Stimulated activated CD4-positive, alpha-beta T cell treated with anti-CD3 and anti-CD28 coated beads, Interleukin-15, amount 100 ng/mL, for 1 hour (primary cell): ENCODE measurements at places on chromosomes 4 and X.

- no peak for DNase-seq
Measured at GRCh38 chrX:78922754-78923153, 22.4 kb upstream of the P2RY10 start.

DNA sequence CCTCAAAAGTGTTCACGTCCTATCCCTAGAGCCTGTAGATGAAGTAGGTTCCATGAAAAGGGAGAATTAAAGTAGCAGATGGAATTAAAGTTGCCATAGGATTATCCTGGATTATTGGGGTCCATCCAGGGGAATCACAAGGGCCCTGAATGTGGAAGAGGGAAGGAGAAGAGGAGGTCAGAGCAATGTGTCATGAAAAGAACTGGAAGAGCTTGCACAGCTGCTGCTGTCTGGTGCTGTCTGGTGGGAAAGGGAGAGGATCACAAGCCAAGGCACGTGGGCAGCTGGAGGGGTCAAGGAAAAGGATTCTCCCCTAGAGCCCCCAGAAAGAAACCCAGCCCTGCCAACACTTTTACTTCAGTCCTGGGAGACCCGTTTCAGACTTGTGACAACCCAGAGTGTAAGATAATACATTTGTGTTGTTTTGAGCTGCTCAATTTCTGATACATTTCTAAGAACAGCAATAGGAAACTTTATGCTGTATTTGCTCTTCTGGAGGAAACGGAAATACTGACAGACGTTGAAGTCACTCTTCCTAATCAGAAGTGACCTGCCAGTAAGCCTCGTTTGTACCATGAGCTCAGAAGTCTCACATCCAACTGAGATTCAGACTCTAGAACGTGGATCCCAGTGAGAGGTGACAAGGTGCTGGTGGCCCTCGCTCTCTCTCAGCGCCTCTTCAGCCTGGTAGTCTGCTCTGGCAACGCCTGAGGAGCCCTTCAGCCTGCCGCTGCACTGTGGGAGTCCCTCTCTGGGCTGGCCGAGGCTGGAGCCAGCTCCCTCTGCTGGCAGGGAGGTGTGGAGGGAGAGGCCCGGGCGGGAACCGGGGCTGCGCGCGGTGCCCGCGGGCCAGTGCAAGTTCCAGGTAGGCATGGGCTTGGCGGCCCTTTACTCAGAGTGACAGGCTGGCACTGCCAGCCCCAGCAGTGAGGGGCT lies 34.7 kb upstream of the ENPP6 start:
- DNase-seq, result no peak

DNA sequence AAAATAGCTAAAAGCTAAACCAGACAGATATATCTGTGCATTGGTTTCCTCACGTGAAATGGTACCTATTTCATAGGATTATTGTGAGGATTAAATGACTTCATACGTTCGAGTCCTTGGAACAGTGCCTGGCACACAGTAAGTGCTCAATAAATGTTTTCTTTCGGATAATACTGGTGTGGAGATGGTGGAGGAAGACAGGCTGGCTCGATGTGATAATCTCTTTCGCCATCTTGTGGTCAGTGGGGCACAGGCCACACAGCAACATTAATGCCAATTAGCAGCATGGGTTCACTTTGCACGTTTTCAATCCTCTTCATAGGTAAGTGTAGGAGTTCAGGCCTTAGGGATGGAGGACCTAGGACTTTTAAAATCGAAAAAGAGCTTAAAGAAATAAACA lies 9.3 kb downstream of the PAGE4 start:
- no peak for DNase-seq

GRCh38 chrX:34654696-34655490 lies 2.2 kb downstream of the TMEM47 start:
- DNase-seq, result no peak

DNA sequence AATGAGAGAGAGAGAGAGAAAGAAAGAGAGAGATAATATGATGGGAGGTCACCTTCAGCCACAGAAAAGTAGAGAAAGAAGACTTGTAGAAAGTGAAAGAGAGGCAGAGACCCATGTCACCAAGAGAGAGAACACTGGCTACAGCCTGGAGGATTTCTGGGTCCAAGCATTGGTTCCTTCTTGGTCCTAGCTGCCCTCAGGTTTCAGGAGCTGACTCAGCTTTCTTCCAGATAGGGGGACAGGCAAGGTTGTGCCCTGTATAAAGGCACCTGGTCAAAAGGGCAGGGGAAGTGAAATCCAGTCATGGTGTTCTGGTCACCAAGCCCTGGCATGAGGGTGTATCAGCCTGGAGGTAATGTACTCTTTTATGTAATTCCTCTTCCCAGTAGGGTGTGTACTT lies 47.5 kb upstream of the XK start:
- DNase-seq, result no peak

DNA sequence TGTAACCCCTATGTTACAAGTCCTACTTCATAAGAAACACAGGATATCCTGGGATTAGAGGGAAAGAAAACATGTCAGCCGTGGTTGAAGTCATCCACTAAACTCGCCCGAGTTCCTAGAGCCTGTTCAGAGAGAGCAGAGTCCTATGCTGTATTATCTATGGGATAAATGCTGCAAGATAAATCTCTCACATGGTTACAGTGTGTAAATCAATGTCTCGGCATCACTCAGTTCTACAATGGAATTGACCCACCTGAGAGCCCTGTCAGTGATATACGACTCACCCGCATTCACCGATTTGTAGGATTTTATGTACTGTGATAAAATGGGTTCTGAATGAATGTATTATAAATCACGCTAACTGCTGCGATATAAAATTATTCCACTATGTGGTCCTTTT lies 127.8 kb upstream of the ANXA3 start:
- no peak for DNase-seq

- DNase-seq, result no peak
Measured at GRCh38 chrX:131818297-131818936, 204.7 kb upstream of the STK26 start.

DNA sequence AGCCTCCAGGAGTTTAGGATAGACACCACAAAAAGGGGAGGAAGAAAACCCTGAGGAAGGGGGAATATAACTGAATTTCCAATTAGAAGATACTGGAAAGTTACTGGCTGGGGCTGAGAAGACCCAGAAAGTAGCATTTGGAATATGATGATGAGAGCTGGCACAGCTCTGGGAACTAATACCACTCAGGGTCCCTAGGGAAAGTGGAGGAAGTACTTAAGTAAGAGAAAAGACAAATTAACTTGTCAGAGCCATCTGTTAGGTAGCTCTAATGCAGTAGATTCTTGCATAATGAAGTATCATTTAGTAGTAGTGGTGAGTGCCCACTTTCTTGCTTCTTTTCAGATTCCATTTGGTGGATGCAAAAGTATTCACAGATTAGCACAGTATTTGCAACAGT lies 90.8 kb upstream of the TSPAN5 start:
- no peak for DNase-seq

- DNase-seq, result no peak
Measured at GRCh38 chr4:46390355-46391058, 579 bp upstream of the GABRA2 start.

- DNase-seq, result no peak
Measured at GRCh38 chr4:122480655-122481487, 24.3 kb upstream of the IL2 start.

DNA sequence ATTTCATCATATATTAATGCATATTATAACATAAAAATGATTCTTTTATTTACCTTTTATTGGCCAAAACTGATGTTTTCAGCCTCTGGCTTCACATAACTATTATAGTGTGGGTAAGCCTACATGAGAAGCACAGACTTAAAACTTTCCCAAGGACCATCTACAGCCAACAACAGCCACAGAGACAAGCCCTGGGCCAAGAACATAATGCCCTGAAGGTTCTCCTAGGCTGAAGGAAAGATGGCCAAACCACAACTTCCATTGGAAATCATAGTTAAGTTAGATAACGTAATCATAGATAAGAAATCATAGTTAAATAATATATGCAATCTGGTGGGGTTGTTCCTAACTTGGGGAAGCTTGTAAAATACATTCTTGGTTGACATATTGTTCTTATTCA lies 280.0 kb upstream of the EMCN start:
- no peak for DNase-seq

- DNase-seq, result no peak
Measured at GRCh38 chr4:11415409-11416070, 13.2 kb downstream of the HS3ST1 start.

DNA sequence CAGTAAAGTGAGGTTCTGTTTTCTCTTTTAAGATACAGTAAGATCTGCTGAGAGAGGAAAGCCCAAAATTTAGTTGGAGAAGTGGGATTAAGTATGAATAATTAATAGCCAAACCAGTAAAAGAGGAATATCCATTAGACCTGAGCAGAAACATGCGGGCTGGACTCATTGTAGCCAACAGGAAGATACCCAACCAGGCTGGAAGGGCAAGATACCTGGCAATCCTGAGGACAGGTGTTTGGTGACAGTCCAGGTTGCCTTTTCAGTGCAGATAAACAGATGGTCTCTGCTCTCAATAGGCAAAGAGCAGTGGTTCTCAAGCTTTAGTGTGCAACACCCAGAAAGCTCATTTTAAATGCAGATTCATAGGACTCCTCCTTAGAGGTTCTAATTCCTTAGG lies 980.8 kb upstream of the GRID2 start:
- DNase-seq, result no peak

DNA sequence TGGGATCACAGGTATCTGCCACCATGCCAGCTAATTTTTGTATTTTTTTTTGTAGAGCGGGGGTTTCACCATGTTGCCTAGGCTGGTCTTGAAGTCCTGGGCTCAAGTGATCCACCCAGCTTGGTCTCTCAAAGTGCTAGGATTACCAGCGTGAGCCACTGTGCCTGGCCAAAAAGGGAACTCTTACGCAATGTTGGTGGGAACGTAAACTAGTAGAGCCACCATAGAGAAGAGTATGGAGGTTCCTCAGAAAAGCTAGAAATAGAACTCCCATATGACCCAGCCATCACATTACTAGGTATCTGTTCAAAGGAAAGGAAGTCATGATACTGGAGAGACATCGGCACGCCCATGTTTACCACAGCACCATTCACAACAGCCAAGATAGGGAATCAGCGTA lies 85.9 kb downstream of the PRKX start:
- DNase-seq, result no peak

DNA sequence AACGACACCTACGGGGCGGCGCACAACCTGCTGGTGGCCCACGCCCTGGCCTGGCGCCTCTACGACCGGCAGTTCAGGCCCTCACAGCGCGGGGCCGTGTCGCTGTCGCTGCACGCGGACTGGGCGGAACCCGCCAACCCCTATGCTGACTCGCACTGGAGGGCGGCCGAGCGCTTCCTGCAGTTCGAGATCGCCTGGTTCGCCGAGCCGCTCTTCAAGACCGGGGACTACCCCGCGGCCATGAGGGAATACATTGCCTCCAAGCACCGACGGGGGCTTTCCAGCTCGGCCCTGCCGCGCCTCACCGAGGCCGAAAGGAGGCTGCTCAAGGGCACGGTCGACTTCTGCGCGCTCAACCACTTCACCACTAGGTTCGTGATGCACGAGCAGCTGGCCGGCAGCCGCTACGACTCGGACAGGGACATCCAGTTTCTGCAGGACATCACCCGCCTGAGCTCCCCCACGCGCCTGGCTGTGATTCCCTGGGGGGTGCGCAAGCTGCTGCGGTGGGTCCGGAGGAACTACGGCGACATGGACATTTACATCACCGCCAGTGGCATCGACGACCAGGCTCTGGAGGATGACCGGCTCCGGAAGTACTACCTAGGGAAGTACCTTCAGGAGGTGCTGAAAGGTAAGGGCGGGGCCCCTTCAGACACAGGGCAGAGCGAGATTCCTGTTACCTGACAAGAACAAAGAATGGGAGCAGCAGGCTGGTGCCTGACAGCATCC lies 11.7 kb downstream of the RPL9 start:
- DNase-seq, result peak; percentile 17

DNA sequence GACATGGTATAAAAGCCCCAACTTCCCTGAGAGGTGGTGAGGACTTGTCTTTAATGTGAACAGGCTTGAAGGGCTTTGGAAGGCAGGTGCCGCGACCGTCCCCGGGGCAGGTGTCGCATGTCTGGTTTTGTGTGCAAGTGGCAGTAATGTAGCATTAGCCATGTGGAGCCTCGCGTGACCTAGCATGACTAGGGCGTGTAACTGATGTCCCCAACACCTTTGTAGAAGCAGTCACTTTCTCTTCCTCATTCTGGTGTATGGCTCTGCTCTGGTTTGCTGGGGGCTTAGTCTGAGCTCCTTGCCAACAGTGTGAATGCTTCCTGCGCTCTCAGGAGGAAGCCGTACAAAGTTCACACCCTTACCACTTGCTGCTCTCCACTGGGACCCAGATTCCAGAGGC lies 145.7 kb downstream of the AMMECR1 start:
- DNase-seq, result no peak

GRCh38 chrX:11285651-11286050 lies 7.6 kb upstream of the AMELX start:
- no peak for DNase-seq

DNA sequence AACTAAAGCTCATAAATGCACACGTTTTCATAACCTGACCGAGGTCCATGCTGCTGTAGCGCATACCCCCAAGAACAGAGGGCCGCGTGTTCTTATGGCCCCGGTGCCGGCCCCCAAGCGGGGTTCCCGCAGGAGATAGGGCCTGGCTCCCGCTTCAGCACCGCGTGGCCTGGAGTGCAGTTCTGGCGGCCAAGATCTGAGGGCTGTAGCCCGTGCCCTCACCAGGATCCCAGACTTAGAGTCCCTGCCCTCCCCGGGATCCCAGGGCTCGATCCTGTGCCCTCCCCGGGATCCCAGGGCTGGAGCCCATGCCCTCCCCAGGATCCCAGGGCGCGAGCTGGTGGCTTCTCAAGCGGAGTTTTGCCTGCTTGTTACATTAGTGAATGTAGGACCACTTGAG lies 1.0 kb upstream of the GRPEL1 start:
- DNase-seq, result no peak

- DNase-seq, result no peak
Measured at GRCh38 chr4:107283587-107284559, 247.8 kb upstream of the DKK2 start.

DNA sequence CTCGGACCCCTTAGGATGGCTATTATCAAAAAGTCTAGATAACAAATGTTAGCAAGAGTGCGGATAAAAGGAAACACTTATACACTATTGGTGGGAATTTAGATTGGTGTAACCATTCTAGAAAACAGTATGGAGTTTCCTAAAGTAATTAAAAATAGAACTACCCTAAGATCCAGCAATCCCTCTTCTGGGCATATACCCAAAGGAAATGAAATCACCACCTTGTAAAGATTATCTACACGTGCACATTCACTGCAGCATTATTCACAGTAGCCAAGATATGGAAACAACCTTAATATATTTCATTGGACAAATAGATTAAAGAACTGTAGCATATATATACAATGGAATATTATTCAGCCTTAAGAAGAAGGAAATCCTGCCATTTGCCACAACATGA lies 462.4 kb downstream of the IQCM start:
- no peak for DNase-seq

- DNase-seq, result no peak
Measured at GRCh38 chr4:170134821-170135220, 45.1 kb upstream of the AADAT start.

DNA sequence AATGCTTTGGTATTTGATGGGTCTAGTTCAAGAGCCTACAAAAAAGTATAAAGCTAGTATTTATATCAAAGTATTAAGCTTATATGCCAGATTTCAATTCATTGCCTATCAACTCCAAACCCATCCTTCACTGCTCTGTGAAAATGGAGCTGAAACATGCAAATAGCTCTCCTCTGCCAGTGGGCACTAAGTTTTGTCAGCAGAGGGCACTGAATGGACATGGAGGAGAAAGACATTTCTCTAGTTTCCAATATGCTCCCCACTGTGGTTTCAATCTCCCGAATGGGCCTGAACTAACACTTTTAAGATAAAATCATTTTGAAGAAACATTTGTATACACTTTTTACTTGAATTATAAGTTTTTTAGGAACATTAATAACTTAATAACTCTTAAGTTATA lies 12.4 kb downstream of the PPID start:
- DNase-seq, result no peak

- DNase-seq, result no peak
Measured at GRCh38 chr4:71113294-71113693, 119.8 kb downstream of the DCK start.
